ENCODE measurements at places on chromosomes 6 and 20.

- no peak for DNase-seq
These were observed 46.0 kb downstream of the SERAC1 start for GRCh38 chr6:158122048-158122447.

DNA sequence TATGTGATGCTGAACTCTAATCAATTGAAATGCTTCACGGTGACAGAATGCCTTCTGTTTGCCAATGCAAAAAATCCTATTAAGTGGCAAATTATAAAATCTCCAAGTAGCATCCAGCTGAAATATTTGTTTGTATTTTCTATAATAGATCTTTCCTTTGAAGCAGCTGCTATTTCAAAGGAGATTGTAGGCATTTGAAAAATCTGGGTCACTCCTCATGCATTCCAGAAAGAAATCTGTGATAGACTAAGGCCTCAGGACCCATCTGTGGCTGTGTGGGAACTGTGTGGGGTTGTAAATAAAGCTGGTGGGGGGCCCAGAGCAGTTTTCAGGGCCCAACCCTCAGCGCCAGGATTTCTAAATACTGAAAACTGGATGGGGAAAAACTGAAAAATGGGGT is 216.9 kb upstream of the ARG1 start:
- DNase-seq: no peak

DNA sequence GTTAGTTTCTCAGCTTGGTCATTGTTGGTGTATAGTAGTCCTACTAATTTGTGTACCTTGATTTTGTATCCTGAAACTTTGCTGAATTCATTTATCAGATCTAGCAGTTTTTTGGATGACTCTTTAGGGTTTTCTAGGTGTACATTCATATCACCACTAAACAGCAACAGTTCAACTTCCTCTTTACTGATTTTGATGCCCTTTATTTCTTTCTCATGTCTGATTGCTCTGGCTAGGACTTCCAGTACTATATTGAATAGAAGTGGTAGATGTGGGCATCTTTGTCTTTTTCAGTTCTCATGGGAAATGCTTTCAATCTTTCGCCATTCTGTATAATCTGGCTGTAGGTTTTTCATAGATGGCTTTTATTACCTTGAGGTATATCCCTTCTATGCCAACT is 61.3 kb upstream of the HEY2 start:
- no peak for DNase-seq

DNA sequence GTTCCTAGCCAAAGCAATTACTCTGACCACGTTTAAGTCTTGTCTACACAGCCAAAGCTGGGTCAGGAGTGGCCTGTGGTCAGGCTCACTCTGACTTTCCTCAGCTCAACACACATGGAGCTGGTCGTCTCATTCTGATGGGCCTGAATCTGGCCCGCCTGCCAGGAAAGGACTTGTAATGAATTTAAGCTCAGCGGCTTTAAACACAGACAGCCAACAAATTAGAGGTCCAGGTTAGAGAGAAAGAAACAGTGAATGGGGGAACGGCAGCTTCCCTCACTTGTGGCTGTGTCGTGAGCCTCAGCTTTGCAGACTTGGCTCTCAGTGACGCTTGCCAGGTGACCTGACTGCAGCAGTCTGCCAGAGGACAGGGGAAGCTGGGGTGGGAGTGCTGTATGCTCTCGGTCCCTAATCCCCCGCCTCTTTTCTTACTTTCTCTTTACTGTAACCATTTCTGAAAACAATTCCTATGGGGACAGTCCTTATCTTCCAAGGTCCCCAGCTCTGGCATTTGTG is 121.9 kb upstream of the AGPAT4 start:
- DNase-seq: no peak

- no peak for DNase-seq
These were observed 63.3 kb downstream of the DLL1 start for GRCh38 chr6:170227521-170227983.

DNA sequence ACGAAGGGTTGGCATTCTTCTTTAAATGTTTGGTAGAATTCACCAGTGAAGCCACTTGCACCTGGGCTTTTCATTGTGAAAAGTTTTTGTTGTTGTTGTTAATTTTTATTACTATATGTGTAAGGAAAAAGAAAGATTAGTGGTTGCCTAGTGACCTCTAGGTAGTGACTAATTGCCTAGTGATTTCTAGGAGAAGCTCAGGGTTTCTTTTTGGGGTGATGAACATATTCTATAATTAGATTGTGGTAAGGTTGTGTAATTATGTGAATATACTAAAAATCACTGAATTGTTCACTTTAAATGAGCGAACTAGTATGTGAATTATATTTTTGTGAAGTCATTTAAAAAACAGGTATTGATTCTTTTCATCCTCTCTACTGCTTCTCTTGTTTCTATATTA is 123.8 kb upstream of the TMEM170B start:
- DNase-seq: peak; percentile 82

DNA sequence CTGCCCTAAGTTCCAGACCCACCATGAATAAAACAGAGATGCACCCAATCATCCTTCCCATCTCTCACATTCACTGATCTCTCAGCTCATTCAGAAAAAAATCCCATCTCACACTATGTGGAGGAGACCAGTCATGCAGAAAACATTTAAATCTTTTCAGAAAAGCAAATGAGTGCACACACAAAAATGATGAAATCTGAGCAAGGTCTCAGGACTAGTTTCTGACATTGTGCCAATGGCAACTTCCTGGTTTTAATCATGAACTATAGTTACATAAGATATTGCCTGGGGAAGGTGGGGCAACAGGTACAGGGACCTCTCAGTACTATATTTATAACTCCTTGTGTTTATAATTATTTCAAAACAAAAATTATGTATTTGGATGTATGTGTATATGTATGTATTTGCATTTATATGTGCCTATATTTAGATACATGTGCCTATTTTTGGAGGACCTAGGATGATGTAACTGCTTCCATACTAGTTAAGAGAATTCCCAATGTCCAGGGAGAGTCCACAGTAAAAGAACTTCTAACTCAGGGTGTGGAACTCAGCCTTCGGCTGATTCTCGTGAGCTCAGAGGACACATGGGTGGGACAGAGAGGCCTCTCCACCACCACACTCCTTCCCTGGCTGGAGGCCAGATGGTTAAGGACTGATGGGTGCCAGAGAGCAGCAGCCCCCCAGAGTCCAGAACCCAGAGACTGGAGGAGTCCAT is 71.7 kb upstream of the MAP3K4 start:
- peak; percentile 26 for DNase-seq

- DNase-seq: no peak
These were observed 16.4 kb upstream of the NT5DC1 start for GRCh38 chr6:116084284-116084683.
